ENCODE measurements at places on chromosomes 2 and 18.

DNA sequence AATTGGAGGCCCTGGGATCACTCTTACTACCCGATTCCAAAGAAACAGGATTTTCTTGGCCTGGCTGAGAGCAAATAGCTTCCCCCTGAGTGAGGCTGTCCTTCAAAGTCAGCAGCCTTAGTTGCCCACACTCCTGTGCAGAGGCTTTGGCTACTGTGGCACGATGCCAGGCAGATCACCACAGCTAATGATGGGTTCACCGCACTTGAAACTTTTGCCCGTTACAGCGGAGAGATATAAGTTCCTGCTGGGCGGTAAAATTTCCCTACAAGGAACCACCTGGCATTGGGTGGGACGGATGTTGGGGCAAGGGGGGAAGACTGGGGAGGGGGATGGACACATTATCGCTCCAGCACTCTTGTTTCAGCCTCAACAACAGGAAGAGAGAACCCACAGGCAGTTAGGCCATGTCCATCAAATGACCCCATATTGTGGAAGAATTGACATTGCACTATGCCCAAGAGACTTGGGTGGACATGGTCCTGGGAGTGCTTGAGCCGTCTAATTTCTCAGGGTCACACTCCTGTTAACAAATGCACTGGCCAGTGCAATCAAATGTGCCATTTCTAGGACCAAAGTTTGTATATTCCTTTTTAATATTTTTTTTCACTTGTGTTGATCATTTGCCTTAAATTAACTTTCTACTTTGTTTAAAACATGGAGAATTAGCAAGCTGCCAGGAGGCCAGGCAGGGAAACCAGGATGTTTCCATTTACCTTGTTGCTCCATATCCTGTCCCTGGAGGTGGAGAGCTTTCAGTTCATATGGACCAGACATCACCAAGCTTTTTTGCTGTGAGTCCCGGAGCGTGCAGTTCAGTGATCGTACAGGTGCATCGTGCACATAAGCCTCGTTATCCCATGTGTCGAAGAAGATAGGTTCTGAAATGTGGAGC is 4.4 kb downstream of the IL1B start:
- no peak for DNase-seq

GRCh38 chr2:66069937-66070720 is 364.8 kb upstream of the MEIS1 start:
- DNase-seq, result no peak

- no peak for DNase-seq
Measured at GRCh38 chr2:195610717-195611116, 46.3 kb upstream of the SLC39A10 start.

DNA sequence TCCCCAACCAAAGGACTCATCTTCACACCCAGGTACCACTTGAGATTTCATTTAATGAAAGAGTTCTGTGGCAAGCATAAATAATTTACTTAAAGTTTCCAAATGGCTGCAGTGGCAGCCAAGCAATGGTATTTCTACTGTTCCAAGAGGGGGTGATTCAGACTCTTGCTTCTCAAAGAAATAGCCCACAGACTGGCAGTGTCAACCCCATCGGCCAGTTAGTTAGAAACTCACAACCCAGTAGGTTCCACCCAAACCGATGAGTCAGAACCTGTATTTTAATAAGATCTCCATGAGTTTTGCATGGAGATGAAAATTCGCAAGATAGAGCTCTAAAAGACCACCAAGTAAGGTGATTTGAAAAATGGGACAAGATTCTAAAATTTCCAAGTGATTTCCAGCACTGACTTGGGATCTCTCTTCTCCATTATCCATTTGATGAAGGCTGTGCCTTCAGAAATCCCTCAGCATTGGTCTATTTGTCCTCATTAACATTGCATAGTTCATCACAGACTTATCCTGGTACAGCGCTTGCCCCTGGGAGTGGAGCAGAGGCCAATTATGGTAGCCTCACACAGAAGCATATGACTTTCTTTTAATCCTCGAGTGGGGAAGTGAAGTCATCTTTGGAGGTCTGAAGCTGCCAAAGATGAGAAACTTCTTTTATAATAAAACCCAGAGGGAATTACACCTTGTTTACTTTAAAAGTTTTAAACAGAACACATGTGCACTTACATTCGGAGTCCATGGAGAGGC is 361.4 kb upstream of the ID2 start:
- DNase-seq, result no peak

- DNase-seq, result no peak
Measured at GRCh38 chr2:240839152-240840143, 19.4 kb upstream of the KIF1A start.

GRCh38 chr18:27964811-27965210 is 212.1 kb downstream of the CDH2 start:
- DNase-seq, result no peak

- DNase-seq, result no peak
Measured at GRCh38 chr2:68734688-68735525, at the start of gene ARHGAP25. ARHGAP25 (plus strand) TSS chr2:68734811; CDS start chr2:68735200, 389 bp downstream.

- DNase-seq, result no peak
Measured at GRCh38 chr2:194730266-194730665, 926.8 kb upstream of the SLC39A10 start.

GRCh38 chr2:83742117-83742782 is 716.8 kb downstream of the SUCLG1 start:
- DNase-seq, result no peak

GRCh38 chr2:162782138-162782537 is 56.4 kb downstream of the KCNH7 start:
- DNase-seq, result no peak

- no peak for DNase-seq
Measured at GRCh38 chr2:71530211-71530610, 76.8 kb downstream of the DYSF start.

DNA sequence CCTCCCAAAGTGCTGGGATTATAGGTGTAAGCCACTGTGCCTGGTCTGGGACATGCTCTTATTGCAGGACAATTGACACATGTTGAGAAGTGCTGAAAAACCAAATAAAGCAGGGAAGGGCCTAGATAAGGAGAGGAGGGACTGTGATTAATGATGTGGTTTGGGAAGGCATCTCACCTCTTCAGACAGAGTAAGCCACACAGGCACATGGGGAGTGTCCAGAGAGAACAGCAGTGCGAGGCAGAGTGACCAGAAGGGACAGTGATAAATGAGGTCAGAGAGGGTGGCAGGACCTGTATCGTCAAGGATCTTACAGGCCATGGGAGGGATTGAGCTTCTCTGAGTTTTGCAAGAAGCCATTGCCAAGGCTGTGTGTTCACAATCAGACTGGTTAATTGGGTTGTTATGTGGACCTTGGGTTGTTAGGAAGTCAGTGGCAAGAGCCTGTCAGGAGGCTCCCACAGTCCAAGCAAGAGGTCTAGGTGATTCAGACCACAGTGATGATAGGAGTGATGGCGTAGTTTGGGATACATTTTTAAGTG is 58.5 kb downstream of the EIF5B start:
- DNase-seq, result no peak

GRCh38 chr18:421247-422155 is 79.0 kb downstream of the COLEC12 start:
- no peak for DNase-seq
